ENCODE measurements at places on chromosomes 6 and 20.

DNA sequence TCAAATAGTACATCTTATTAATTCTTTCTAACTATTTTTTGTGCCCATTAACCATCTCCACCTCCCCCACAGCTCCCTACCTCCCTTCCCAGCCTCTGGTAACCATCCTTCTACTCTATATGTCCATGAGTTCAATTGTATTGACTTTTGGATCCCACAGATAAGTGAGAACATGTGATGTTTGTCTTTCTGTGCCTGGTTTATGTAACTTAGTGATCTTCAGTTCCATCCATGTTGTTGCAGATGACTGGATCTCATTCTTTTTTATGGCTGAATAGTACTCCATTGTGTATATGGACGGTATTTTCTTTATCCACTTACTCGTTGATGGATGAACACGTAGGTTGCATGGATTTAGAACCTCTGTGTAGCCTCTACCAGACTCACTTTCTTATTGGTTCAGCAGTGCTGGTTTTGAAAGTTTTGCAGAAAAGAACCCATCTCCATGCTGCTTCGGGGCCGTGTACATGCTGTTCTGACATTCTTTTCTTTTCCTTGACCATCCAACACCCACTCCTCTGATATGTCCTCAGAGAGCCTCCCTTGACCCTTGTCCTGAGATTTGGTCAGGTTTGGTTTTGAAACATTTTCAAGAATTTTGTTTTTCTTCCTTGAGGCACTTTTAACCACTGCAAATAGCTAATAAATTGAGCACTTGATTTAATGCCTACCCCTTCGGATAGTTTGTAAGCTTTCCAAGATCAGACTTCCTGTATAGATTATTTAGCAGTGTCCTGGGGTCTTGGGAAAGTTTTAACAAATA lies 231.2 kb upstream of the ZFP64 start:
- DNase-seq, result no peak

DNA sequence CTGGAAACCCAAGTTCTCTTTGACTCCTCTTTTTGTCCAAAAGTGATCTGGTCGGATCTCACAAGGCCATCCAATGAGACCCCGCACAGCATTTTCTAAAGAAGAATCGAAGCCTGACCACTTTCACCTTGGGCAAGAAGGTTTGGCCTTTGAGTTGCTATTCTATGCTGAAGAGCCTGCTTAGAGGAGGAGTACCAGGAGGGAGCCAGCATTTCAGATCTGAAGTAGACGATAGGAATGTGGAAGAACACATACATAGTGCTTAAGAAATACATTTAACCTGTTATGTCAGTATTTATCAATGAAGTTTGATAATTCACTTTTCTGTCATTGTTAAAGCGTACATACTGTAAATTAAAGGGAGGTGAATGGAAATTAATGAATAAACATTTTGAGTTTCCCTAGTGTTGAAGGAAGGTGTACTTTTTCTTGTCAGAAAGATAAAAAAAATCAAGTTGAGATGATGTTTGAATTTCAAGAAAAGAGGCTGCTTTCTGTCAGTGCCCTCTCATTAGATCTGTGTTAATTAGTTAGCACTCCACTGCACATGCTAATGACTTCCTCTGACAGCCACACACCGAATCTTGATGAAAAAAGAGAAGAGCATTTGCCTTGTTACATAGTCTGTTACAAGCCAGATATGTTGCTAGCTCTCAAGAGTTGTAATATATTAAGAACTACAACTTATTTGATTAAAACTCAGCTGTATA lies 10.9 kb upstream of the TDRD6 start:
- no peak for DNase-seq

DNA sequence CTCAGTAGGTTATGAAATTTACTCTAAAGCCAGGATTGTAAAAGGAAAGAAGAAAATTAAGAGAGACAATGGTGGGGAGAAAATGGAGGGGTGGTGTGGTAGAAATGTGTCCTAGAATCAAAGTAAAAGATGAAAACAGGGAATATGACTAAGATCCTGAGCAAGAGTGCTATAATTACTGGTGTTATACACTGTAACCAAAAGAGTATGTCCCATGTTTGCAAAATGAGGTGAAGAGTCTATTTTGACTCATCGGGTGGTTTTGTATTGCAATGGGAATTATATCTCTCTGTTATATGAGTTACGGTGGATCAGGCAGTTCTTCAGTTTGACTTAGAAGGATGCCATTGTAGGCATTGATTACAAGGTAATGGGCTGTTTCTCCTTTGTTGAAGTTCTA lies 8.5 kb downstream of the L3MBTL3 start:
- no peak for DNase-seq

DNA sequence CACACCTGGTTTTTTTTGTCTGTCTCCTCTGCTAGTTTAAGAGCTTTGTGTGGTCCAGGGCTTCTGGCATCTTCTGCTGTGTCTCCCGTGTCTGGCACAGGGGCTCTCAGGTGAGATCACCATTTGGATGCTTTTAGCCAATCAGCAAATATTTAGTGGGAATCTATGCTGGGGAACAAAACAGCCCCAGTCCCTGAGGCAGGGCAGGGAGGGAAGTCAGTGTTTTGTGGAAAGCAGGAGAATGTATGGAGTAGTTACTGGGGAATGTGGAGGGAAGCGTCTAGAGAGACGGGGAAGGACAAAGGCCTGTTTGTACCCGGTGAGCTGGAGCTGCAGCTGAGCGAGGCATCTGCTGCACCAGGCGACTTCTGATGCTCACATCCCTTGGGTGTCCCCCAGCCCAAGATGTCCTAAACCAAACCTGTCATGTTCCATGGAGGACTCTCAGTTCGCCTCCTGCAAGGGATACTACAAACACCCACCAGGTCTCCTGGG lies 49.3 kb upstream of the NNAT start:
- no peak for DNase-seq

- DNase-seq, result no peak
These were observed 30.2 kb upstream of the FOXQ1 start for GRCh38 chr6:1281746-1282145.

GRCh38 chr6:46279874-46280273 lies 109.1 kb upstream of the ENPP5 start:
- no peak for DNase-seq

GRCh38 chr6:26206868-26207801 lies 119.9 kb downstream of the HFE start:
- no peak for DNase-seq

DNA sequence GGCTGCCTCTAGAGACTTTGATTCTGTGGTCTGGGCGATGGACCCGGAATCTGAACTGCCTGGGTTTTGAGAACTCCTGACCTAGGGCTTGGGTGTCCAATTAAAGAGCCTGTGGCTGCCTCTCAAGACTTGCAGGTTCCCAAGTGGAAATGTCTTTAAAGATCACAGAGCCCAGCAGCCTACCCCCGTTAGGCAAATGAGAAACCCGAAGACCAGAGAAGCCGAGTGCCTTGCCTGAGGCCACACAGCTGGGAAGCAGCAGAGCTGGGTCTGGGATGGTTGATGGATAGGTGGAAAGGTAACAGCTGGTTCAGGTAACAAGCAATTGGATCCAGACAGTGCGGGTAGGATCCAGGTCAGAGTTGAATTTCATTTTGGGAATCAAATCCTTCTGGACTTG lies 25.8 kb downstream of the KCNB1 start:
- no peak for DNase-seq

DNA sequence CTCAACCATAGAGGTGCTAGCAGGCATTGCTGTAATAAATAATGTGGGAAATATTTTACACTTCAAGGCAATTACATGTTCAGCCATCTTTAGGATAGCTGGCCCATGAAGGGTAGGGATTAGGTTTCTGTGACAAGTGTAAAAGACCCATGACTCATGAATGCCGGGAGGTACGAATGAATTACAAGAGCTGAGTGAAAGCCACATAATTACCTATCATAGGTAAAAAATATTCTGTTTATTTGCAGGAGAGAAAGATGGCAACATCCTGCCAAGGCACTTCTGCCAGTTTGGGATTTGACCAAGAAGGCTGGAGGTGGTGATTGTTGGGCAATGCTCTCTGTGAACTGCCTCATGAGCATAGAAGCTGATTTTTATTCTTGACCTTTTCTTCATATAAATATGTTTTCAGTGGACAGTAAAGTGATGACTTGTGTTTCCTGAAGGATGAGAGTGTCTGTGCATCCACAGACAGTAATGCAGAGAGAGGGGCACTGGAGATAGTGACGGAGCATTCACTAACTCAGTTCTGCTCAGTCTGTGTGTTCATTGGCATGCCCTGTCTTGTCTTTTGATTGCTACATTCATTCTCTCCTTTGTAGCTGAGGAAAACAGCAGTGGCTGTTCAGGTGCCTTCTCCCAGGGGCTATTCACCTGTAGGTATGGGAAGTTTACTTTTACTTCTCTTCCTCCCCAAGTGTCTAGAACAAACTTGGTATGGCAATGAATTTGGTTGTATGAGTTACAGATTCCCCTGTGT lies 481.1 kb downstream of the TFAP2B start:
- DNase-seq, result no peak

DNA sequence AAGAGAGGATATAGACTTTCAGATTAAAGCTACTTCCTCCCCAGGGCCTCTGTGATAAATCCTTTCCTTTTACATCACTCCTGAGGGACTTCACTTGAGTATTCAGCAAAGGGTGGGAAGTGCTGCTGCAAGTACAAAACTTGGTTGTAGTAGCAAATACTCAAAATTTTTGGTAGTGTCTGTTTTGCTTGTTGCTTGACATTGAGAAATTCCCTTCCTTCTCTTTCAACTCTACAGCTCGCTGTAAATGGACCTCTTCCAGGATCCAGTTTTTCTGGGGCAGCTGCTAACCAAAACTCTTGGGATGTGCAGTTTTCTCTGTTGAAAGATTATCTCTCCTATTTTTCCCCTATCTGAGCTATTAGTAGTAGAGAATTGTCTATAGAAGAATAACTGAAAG lies 472.0 kb downstream of the CD109 start:
- DNase-seq, result no peak

DNA sequence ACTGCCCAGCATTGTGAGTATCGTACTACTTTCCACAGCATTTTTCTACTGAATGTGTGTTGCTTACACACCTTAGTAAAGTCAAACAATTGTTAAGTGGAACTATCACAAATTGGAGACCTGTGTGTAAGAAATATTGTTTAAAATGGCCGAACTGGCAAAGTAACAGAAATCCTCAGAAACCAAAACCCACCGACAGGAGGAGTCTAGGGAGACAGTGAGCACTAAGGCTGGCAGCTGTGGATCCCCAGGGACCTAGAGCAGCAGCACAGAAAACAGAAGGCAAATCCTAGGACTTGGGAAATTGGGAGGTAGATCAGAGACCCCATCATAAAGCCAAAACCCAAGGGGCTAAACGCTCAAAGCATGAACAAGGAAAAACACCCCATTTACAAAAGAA lies 69.9 kb downstream of the SESN1 start:
- no peak for DNase-seq

DNA sequence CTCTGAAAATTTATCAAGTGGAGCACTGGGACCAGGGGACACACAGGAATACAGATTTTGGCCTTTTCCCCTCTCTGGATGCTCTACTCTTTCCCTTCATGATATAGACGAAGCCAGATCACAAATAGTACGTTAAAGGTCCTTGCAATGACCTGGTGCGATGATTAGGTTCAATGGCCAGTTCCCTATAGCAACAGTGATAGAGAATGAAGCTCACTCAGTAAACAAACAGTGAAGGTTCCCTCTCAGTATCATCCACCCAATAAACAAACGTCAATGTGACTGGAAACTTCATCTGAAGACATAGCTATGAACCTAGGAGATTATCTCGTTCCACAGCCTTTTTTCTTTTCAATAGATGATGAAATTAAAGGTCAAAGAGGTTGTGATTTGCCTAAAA lies 596.2 kb downstream of the KIF16B start:
- no peak for DNase-seq

DNA sequence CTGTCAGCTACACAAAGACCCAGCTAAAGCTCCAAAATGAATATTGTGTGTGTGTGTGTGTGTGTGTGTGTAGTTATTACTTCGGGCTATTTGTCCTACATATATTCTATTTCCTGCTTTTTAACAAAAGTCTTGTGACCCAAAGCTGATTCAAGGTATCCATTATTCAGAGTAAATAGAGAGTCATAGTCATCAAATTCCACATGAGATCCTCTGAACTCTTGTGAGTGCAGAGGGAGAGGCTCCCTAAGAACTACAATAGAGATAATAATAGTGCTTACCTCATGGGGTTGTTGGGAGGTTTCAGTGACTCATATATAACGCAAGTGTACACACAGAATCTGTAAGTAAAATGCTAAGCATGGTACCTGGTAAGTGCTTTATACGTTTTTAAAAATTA lies 95.6 kb upstream of the SHLD1 start:
- no peak for DNase-seq

DNA sequence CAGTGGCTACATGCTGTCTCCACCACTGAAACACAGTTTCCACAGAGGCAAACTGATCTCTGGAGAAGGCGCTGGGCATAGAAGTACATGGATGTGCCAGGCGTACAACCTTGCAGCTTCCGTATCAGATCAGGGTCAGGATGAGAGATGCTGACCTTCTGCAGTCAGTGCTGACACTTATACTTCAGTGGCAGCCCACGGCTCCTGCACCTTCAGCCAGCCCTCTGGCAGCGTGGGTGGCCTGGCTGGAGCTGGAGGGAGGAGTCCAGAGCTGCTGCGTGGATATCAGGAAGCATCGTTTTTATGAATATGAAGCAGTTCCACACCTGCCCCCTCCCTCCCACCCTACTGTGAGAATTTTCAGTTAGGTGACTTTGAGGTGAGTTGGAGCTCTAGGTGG lies 149.3 kb downstream of the CFAP61 start:
- no peak for DNase-seq

- no peak for DNase-seq
These were observed 139.4 kb downstream of the UST start for GRCh38 chr6:148885925-148886845.

DNA sequence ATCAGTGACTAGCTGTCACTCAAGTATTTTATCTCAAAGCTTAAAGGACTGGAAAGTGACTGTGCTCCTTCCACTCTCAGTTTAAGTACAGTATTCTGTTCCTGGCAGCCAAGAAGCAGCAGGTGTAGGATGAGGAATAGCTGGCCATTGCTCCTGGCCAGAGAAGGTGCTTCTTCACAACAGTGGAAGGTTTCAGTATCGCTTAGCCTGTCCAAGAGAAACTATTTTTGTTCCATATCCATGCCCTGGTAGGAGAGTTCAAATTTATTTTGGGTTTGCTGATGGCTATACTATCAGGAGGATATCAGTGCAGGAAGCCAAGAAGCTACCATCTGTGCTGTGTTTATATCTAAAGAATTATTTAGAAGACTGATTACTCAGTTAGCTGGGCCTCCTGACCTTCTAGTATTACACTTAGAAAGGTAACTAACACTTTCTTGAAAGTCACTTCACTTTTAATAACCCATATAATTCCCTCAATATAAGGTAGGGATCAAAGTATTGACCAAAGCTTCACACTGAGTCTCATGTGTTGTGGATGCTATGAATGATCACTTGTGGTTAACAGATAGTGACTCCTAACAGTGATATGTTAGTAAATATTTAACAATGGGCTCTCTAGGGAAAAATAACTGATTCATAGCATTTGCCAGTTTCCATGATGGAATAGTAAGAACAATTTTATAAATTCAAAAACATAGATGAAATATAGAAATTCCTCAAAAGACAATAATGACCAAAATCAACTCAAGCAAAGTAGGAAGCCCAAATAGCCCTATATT lies 99.9 kb downstream of the AIG1 start:
- no peak for DNase-seq

All from memory B cell (primary cell).